Activated naive CD8-positive, alpha-beta T cell treated with anti-CD3 and anti-CD28 coated beads for 36 hours (primary cell): ENCODE measurements at places on chromosomes 4 and X.

GRCh38 chr4:882646-883045, 49.5 kb downstream of the GAK start:
- DNase-seq: no peak

GRCh38 chr4:74848774-74849173, 54.5 kb upstream of the BTC start:
- no peak for DNase-seq

- no peak for DNase-seq
Measured at GRCh38 chr4:141543706-141544105, 92.7 kb upstream of the IL15 start.

DNA sequence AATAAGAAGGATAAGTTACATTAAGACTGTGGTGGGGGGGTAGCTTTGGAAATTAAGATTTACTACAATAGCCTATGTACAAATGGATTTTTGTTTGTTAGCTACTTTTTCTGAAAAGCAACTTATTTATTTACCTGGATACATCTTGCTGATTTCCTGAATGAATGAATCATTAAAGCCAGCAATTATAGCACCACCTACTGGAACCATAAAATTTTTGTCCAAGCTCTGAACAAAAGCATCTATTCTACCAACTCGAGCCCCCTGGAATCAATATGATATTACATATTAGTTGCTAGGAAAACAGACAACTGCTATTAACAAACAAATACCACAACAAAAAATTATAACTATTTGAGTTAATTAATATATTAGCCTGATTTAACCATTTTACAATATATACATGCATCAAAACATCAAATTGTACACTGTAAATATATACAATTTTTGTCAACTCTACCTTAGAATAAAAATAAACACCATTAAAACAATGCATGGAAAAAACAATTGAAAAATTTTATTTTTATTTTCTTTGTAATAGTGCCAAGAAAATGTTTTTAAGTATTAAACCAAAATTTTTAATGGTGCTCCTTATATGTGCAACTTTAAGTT, 15.3 kb downstream of the SEPSECS start:
- DNase-seq: no peak

- DNase-seq: no peak
Measured at GRCh38 chr4:183388021-183388420, 56.4 kb upstream of the CDKN2AIP start.

DNA sequence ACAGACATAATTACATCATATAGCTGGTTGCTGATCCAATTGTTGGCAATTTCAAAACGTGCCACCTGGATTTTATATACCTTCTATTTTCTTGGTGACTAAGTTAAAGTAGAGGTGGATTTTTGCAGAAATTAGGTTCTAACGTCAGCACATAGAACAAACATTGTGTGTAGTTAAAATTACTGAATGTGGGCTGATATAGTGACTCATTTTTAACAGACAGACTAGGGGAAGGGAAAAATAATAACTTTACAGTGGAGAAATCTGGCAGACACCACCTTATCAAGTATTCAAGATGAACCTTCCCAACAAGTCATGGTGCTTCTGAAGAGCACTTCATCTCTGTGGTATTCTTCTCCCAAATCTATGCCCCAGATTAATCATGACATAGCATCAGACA, 134.5 kb downstream of the UCHL1 start:
- DNase-seq: no peak

DNA sequence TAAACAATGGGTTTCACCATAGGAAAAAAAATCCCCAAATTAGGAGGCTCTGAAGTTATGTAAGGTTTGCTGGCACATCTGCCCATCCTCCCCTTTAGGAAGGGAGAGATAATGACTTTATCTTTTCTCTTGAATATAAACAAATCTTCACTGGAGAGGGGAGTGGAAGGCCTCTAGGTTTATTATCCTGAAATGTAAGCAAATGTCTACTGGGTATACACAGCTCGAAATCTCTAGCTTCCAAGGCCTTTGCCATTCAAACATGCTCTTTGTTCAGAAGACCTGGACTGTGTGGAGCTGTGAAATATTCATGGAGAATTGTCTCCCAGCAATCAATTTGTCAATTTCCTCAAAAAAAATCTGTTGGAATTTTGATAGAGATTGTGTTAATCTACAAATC, 21.7 kb upstream of the MED14 start:
- DNase-seq: no peak

- no peak for DNase-seq
Measured at GRCh38 chr4:107699466-107700206, 20.4 kb downstream of the PAPSS1 start.

DNA sequence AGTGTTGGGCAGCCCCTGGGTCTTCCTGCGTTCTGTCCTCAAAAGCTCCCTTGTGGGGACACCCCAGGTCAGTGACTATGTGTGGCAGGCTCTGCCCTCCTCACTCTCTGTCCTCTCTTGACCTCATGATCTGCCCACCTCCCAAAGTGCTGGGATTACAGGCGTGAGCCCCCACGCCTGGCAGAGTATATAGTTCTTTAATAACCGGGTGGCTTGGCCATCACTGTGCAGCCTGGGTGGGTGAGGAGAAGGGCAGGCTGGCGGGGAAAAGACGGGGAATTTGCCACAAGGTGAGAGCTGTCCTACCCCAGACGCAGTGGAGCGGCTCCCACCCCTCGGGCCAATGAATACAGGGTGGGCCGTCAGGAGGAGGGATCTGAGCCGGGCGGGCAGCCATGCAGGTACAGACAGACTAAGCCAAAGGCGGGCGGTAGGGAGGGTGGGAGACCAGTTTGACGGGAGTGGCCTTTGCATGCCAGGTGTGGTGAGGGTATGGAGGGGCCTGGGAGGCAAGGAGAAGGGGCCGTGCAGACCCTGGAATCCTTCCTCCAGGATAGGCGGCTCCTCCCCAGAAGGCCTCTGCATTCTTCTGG, 2.5 kb downstream of the SH3BP2 start:
- DNase-seq: no peak

DNA sequence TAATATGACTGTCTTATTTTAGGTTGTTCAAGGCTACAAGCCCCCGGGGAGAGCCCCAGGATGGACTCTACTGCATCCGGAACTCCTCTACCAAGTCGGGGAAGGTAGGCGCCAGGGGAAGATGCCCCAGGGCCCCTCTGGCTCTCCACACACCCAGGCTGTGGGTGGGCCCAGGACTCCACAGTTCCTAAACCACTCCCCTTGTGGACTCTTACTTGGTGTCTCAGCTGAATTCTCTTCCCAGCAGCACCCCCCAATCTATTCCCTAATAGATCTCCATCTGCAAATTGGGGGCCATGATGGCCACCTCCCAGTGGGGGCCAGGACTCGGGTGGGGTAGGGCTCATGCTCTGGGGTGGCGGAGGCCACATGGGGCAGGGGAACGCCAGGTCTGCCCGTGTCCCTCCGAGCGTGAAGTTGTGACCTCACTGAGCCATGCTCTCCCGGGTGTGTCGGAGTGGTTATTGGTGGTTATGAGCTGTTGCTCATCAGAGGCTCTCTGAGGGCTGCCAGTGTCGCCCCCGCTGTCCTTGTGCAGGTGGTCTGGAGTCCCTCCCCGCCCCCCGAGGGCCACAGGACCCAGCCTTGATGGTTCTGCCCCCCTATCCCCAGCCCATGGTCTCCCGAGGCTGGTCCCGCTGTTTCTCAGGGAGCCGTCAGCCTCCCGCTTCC, 11.2 kb upstream of the ADD1 start:
- DNase-seq: no peak

DNA sequence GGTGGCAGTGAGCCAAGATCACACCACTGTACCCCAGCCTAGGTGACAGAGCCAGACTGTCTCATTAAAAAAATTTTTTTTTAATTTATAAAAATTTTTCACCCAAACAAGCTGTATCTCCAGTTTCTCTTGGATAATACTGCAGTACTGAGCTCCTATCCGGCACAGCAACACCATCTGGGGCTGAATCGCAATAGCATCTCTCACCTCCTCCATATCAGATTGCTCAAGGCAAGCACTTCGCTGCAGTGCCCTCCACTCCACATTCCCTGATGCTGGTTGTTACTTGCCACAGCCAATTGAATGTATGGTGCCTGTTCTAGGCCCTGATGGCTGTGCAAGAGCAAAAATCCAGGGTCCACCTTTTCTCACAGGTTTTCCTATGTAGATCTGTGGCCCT, 69.3 kb upstream of the FAM241A start:
- DNase-seq: no peak

GRCh38 chrX:16711219-16711811, 1.2 kb downstream of the CTPS2 start:
- DNase-seq: no peak

- DNase-seq: no peak
Measured at GRCh38 chr4:20203508-20203907, 48.2 kb upstream of the SLIT2 start.

- DNase-seq: no peak
Measured at GRCh38 chr4:132383571-132384199, 765.4 kb upstream of the PCDH10 start.

- no peak for DNase-seq
Measured at GRCh38 chrX:18598413-18598812, 73.5 kb downstream of the RS1 start.

GRCh38 chr4:151199319-151200190, 77.4 kb upstream of the PRSS48 start:
- DNase-seq: no peak

DNA sequence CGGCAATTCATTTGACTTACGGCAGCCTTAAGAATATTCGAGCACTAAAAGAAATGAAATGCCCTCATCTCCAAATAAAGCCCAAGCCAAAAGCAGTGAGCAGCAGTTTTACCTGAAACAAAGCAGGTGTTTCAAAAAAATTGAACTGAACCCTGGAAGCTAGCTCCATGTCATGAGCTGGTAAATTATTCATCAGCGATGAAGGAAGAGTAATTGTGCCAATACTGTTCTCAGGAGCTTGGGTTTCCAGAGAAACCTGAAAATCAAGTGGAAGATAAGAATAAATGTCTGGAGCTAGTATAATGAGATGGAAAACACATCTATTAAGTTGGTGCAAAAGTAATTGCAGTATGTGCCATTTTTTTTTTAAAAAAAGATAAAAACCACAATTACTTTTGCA, 24.0 kb upstream of the PHKA2 start:
- DNase-seq: no peak

DNA sequence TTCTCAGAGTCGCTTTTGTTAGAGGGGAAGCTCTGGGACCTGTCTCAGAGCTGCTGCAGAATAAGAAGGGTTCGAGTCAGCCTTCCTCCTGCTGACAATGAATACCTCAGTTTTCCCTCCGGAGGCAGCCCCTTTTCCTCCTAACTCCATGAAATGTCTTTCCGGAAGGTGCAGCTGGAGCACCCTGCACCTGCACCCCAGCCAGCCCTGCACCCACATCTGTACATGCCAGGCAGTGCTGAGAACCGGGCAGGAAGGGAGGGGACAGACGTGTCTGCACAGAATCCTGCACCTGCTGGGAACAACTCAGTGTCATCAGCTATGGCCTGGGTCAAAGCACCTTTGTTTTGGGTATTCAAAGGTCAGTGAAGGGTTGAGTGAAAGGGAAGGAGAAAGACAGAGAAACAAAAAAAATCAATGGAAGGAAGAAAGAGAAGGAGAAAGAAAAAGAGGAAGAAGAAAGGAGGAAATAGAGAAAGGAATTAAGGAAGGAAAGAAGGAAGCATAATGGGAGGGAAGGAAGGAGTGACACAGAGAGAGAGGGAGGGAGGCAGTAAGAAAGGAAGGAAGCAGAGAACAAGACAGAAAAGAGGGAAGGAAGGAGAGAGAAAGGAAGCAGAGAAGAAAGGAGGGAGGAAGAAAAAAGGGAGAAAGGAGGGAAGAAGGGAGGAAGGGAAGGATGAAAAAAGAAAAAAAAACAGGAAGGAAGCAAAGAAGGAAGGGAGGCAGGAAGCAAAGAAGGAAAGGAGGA, 273.7 kb downstream of the DHRSX start:
- DNase-seq: no peak

GRCh38 chr4:123546573-123547060, 150.0 kb downstream of the SPRY1 start:
- no peak for DNase-seq

DNA sequence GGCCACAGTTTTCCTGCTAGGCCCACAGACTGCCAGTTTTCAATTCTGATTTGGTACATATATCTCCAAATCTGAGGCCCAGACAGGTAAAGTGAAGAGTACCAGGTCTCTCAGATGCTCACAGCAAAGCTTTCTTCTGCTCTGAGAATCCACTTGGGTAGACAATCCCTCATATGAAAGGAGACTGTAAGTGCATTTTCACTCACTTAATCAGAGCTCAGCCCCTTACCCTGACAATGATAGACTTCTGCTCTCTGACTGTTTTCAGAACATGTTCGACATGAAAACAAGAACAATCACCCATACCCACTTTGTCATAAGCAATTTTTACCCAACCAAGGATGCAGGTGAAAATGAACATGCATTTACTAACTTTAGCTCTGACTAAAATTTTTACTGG, 7.1 kb downstream of the GPRIN3 start:
- DNase-seq: no peak
